ENCODE measurements at places on chromosomes 5 and 9. TPM values are rescaled to one million over a fixed set of nuclear protein-coding genes. Genes with fewer than 3 reads are reported as not detected.

- no peaks in the 10 kb centered on the region for H3K4me1 ChIP-seq
- H3K4me3 ChIP-seq: no peak overlapping the region
- no peaks in the 10 kb centered on the region for H3K27me3 ChIP-seq
These were observed 254.3 kb upstream of the KLF9 start for GRCh38 chr9:70668751-70669150.

GRCh38 chr5:68331192-68332079, 115.9 kb downstream of the PIK3R1 start:
- DNase-seq: no peak
- H3K27ac ChIP-seq: no peak overlapping the region
- no peak overlapping the region for H3K4me3 ChIP-seq
- H3K36me3 ChIP-seq: no peaks in the 10 kb centered on the region

- no peak for DNase-seq
- H3K4me3 ChIP-seq: no peak overlapping the region
- no peaks in the 10 kb centered on the region for H3K36me3 ChIP-seq
- H3K27me3 ChIP-seq: no peaks in the 10 kb centered on the region
These were observed 197.2 kb downstream of the PARP8 start for GRCh38 chr5:50863534-50864170.

DNA sequence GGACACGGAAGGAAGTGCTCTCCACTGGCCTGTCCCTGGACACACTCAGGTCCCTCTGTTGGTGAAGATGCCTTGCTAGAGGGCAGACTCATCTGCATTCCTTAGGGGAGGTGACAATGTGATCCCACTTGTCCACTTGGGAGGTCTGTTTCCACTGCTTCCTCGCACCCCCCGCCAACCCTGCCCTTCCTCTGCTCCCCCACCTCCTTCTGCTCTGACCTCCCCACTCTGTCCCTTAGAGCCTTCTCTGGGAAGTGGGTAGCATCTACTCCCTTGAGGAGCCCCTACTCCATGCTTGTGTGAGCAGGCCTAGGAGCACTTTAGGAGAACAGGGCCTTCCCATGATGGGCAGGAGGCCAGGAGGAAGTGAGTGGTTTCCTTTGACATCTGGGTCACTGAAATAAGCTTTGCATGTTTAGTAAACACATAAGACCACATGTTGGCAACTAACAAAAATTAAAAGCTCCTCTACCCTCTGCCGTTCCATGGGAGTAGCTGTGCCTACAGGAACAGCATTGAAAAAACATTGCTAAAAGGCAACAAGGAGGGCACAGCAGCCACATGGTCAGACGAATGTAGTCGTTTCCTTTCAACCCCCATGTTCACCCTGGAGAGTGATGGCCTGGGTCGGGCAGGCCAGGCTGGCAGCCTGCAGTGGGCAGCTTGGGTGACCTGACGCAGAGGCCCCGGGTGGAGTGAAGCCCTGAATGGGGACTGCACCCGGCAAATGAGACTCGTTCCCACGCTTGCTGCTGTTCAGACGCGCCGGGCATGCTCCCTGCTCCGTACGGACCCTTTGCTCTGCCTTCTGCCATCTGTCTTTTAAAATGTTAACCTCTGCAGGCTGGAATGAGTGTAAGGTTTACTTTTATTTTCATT, 634.0 kb downstream of the IRX1 start:
- no peak overlapping the region for H3K27ac ChIP-seq
- no peak overlapping the region for H3K4me3 ChIP-seq
- H3K36me3 ChIP-seq: no peaks in the 10 kb centered on the region

- H3K4me3 ChIP-seq: no peak overlapping the region
- no peaks in the 10 kb centered on the region for H3K27me3 ChIP-seq
- no peaks in the 10 kb centered on the region for H3K36me3 ChIP-seq
- H3K27ac ChIP-seq: no peak overlapping the region
These were observed 216.7 kb downstream of the CDH18 start for GRCh38 chr5:19771174-19771835.

The RNF208 gene
- 1.1 TPM for total RNA-seq

DNA sequence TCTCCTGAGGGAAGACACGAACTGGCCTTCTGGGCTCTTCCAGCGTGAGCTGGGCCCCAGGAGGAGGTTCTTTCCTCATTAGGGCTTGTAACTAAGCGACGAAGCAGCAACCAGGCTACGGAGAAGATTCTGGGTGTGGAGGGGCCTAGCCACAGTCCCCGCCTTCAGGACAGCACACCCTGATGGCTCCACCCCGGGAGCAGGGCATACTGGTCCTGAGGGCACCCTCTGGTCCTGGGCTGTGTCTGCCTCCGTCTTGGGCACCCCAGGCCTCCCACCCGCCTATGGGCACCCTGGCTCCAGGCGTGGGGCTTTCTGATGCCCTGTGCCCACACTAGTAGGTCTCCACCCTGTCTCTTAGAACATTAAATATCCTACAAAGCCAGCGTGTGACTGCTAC, 136.4 kb downstream of the OLFM1 start:
- no peaks in the 10 kb centered on the region for H3K4me1 ChIP-seq
- peaks cover 71% of the 10 kb centered on the region for H3K27me3 ChIP-seq
- H3K4me3 ChIP-seq: no peak overlapping the region

- no peak overlapping the region for H3K4me3 ChIP-seq
- no peaks in the 10 kb centered on the region for H3K4me1 ChIP-seq
- H3K27me3 ChIP-seq: no peaks in the 10 kb centered on the region
These were observed 320.9 kb upstream of the KLF4 start for GRCh38 chr9:107810461-107810961.

The PTBP3 gene
- 19.4 TPM for total RNA-seq

DNA sequence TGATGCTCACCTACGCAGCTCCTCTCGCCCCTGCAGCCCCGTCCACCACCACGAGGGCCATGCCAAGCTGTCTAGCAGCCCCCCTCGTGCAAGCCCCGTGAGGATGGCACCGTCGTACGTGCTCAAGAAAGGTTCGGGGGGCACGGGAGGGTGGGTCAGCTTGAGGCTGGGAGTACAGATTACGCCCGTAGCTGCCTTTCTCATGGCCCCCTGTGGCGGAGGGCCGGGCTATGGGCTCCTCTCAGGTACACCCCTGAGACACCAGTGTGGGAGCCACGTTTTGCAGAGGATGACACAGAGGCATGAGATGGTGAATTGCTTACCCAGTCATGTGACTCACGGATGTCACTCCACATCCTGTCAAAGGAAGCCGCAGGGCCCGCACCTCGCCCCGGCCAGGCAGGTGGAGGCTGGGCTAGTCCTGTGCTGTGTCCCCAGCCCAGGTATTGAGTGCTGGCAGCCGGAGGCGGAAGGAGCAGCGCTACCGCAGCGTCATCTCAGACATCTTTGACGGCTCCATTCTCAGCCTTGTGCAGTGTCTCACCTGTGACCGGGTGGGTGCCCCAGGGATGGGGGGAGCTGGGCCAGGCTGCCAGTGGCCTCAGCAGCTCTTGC, 33.7 kb downstream of the USP20 start:
- no peaks in the 10 kb centered on the region for H3K27me3 ChIP-seq
- H3K4me3 ChIP-seq: no peak overlapping the region
- DNase-seq: no peak

GRCh38 chr5:149030392-149030791, 32.5 kb downstream of the SH3TC2 start:
- no peaks in the 10 kb centered on the region for H3K36me3 ChIP-seq
- H3K4me1 ChIP-seq: no peaks in the 10 kb centered on the region

The FAM170A gene
- total RNA-seq: not detected

The ZNF454 gene
- 6.1 TPM for total RNA-seq

GRCh38 chr5:923281-923873, 30.7 kb downstream of the TRIP13 start:
- no peak overlapping the region for H3K27ac ChIP-seq
- H3K4me3 ChIP-seq: no peak overlapping the region
- peaks cover 14% of the 10 kb centered on the region for H3K4me1 ChIP-seq
- peak; percentile 89 for DNase-seq

DNA sequence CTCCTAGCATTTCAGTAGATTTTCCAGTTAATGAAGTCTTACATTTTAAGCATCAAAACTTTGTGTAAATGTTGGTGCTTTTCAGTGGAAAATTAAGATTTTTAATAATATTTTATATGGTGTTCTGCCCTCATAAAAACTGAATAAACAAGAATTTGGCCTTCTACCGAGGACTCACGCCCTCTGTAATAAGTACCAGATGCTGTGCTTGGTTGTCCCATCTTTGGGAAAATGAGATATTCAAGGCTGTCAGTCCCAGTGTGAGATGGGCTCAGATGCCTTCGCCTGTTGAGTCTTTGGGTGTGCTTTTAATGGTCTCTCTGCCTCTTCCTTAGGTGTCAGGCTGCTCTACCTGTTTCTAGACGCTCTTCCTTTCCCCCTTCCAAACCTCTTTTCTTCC, 28.7 kb downstream of the GALNT12 start:
- H3K27ac ChIP-seq: no peak overlapping the region
- DNase-seq: no peak
- no peaks in the 10 kb centered on the region for H3K27me3 ChIP-seq

DNA sequence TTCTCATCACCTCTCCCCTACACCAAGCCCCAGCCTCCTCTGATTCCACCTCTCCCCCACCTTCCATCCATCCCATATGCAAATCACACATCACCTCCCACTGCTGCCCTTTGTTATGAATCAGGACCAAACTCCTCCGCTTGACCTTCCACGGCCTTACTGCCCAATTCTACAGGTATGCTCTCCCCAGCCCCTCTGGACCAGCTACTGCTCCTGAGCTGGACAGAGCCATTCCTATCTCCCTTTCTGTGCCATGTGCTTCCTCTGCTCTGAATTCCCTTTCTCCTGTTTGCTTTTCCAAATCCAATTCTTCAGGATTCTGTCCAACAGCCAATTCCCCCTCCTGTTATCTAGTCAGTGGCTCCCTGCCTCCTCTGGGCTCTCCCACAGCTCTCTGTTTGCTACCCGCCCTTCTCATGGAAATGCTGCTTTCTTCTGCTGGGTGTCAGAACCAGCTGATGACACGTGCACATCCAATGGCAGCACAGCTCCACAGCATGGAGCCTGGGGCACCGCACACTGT, 8.3 kb downstream of the FABP6 start:
- H3K4me1 ChIP-seq: no peaks in the 10 kb centered on the region
- DNase-seq: no peak
- no peak overlapping the region for H3K27ac ChIP-seq
- H3K4me3 ChIP-seq: no peak overlapping the region
- no peaks in the 10 kb centered on the region for H3K36me3 ChIP-seq

DNA sequence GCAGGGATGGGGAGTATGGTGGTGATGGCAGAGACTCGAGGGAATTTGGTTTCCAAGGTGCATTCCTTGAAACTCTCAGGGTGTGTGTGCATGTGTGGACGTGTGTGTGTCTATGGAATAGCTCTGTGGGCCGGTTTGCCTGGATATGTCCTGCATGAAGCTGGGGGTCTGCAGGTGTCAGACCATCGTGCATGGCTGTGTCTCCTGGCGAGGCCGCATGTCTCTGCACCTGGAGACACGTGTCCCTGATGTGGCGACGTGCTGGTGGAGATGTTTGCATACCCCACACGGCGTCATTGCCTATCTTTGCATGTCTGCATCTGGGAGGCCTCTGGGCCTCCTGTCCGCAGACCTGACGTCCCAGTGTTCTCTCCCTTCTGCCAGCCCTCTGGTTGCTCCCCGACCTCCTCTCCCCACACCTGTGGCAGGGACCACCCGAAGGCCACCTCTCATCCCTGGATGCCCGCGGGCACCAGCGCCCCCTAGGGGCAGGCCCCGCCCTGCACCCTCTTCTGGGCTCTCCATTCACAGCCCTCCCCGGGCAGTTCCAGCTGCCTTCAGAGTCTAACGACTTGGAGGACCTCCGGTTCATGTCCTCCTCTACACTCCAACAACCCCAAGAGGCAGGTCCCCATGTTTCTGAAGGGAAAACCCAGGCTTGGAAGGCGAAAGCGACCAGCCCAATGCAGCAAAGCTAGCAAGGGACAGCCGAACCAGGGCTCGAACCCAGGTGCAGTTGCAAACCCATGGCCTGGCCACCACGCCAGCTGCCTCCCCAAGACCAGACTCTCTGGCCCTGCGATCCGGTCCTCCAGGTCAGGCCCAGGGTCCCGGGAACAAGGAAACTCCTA, 88.6 kb downstream of the LMX1B start:
- H3K27ac ChIP-seq: no peak overlapping the region
- peaks cover 18% of the 10 kb centered on the region for H3K4me1 ChIP-seq
- no peak overlapping the region for H3K4me3 ChIP-seq
- H3K36me3 ChIP-seq: no peaks in the 10 kb centered on the region
- H3K27me3 ChIP-seq: peaks cover 5% of the 10 kb centered on the region

The ADCY2 gene
- 5.7 TPM for total RNA-seq

- no peak for DNase-seq
- no peak overlapping the region for H3K4me3 ChIP-seq
- H3K27ac ChIP-seq: no peak overlapping the region
These were observed 219.5 kb upstream of the RASA1 start for GRCh38 chr5:87048156-87048555.

The PHF24 gene
- total RNA-seq: 0.66 TPM

DNA sequence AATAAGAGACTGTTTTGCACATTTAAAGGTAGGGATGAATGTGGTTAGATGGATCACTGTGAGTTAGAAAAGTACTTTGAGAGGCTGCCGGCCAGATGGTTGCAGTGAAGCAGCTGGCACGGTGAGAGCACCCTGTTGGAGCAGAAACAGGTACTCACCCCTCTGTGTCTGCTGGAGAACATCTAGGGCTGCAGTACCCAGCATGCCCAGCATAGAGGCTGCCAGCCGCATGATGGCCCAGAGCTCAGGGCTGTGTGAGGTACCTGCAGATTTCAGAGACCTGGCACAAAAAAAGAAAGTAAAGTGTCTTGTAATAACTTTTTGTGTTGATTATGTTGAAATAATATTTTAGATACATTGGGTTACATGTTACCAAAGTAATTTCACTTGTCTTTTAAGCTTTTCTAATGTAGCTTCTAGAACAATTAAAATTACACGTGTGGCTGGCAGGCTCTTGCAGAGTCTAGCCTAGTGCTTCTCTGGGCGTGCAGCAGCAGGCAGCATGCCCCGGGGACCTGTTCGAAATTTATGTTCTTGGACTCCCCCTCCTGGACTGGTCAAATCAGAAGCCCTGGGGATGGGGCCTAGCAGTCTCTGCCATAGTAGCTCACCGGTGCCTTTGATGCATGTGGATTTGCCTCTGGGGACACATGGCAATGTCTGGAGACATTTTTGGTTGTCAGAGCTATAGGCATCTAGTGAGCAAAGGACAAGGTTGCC, 11.1 kb downstream of the WDR5 start:
- no peak overlapping the region for H3K27ac ChIP-seq
- no peak for DNase-seq
- peaks cover 98% of the 10 kb centered on the region for H3K36me3 ChIP-seq
- no peaks in the 10 kb centered on the region for H3K27me3 ChIP-seq

DNA sequence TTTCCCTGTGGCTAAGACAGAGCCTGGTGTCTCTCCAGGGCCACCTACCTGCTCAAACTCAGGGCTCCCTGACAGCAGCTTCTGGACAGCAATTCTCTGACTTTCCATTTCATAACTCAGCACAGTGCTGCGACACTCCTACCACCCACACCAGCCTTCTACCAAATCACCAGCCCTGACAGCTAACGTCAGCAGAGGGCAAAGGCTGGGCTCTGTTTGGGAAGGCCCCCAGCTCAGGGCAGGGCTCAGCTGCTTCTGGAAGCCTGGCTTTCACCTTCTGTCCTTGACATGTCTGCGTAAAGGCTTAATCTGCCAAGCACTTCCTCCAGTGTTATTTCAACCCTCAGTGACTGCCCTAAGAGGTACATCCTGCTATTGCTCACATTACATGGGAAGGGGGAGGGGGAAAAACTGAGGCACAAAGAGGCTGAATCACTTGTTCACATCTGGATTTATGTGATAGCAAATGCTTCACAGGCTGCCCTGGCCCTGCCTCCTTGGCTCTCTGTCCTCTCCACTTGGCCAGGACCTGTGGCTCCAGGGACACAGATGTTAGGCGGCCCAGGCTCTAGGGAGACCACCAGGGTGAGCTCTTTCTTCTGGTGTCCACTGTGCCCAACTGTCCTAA, 102.5 kb upstream of the PANK3 start:
- H3K4me1 ChIP-seq: no peaks in the 10 kb centered on the region
- H3K36me3 ChIP-seq: no peaks in the 10 kb centered on the region
- no peak for DNase-seq
- no peaks in the 10 kb centered on the region for H3K27me3 ChIP-seq

The PRDM9 gene
- total RNA-seq: not detected
